ENCODE measurements at places on chromosomes 6 and 20. TPM values are rescaled to one million over a fixed set of nuclear protein-coding genes. Genes with fewer than 3 reads are reported as not detected.

The FOXO3 gene
- 56.0 TPM for total RNA-seq

The NKAPL gene
- 4.1 TPM for total RNA-seq

The GCM1 gene
- total RNA-seq: not detected

The BFSP1 gene
- 0.31 TPM for total RNA-seq

GRCh38 chr6:106194949-106195921, 109.1 kb downstream of the PRDM1 start:
- DNase-seq: no peak

- DNase-seq: no peak
These were observed 41.7 kb upstream of the ZNF831 start for GRCh38 chr20:59121714-59122565.

The PDE7B gene
- 3.0 TPM for total RNA-seq

The TCF21 gene
- total RNA-seq: not detected

The CAGE1 gene
- total RNA-seq: under 0.01 TPM

GRCh38 chr6:6657820-6658217, 69.3 kb downstream of the LY86 start:
- DNase-seq: no peak
